Activated T-helper 17 cell treated with anti-CD3 and anti-CD28 coated beads, Interleukin-2, amount 50 U/mL, for 72 hours (primary cell): ENCODE measurements at places on chromosomes 16 and 17.

- H3K27me3 ChIP-seq = no peaks in the 10 kb centered on the region
- H3K27ac ChIP-seq = peak overlapping the region; percentile 99
- peak; percentile 57 for ATAC-seq
- H3K36me3 ChIP-seq = peaks cover 91% of the 10 kb centered on the region
- peaks cover 66% of the 10 kb centered on the region for H3K4me1 ChIP-seq
Observed at GRCh38 chr17:78383725-78384471, 5.4 kb downstream of the PGS1 start.

DNA sequence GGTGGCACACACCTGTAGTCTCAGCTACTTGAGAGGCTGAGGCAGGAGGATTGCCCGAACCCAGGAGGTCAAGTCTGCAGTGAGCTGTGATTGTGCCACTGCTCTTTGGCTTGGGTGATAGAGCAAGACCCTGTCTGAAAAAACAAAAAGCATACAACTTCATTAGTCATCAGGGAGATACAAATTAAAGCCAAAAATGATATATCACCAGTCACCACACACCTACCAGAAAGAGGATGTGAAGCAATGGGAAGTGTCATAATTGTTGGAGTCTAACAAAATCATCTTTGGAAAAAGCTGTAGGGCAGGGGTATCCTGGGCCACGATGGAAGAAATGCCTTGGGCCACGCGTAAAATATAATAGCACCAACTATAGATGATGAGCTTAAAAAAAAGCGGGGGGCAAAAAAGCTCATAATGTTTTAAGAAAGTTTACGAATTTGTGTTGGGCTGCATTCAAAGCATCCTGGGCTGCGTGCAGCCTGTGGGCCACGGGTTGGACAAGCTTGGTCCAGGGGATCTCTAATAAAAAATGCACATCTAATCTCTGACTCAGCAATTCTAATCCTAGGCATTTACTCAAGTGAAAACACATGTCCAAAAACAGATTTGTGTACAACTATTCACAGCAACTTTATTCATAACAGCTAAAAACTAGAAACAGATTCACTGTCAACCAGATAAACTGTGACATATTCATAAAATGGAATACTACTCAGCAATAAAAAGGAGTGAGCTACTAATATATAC is 65.9 kb downstream of the HIC1 start:
- H3K4me1 ChIP-seq = peaks cover 12% of the 10 kb centered on the region
- no peak for ATAC-seq
- no peak overlapping the region for H3K4me3 ChIP-seq
- H3K36me3 ChIP-seq = peaks cover 27% of the 10 kb centered on the region
- H3K27me3 ChIP-seq = no peaks in the 10 kb centered on the region

GRCh38 chr16:85625485-85626117 is 12.5 kb downstream of the GSE1 start:
- H3K27ac ChIP-seq = no peak overlapping the region
- ATAC-seq = no peak
- H3K36me3 ChIP-seq = no peaks in the 10 kb centered on the region
- H3K27me3 ChIP-seq = no peaks in the 10 kb centered on the region
- H3K4me3 ChIP-seq = no peak overlapping the region

- H3K4me1 ChIP-seq = peaks cover under 1% of the 10 kb centered on the region
- H3K27ac ChIP-seq = no peak overlapping the region
- H3K4me3 ChIP-seq = no peak overlapping the region
Observed at GRCh38 chr17:61208301-61209105, 191.1 kb upstream of the TBX2 start.

GRCh38 chr16:85365120-85365519 is 248.0 kb upstream of the GSE1 start:
- no peaks in the 10 kb centered on the region for H3K36me3 ChIP-seq
- H3K27me3 ChIP-seq = peaks cover 11% of the 10 kb centered on the region
- ATAC-seq = no peak
- H3K4me3 ChIP-seq = no peak overlapping the region

DNA sequence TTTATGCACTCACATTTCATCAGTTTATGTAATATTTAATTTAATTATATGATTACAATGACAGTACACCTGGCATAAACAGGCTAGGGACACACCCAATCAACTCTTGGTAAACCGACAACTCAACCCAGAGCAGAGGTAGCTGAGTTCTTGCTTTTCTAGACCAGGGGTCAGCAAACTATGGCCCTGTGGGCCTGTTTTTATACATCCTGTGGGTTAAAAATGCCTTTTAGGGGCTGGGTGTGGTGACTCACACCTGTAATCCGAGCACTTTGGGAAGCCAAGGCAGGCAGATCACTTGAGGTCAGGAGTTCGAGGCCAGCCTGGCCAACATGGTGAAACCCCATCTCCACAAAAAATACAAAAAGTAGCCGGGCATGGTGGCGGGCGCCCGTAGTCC is 99.2 kb upstream of the TMEM97 start:
- H3K4me1 ChIP-seq = peaks cover 5% of the 10 kb centered on the region
- H3K27ac ChIP-seq = no peak overlapping the region
- no peak for ATAC-seq
- H3K27me3 ChIP-seq = no peaks in the 10 kb centered on the region
- H3K36me3 ChIP-seq = no peaks in the 10 kb centered on the region

- no peaks in the 10 kb centered on the region for H3K27me3 ChIP-seq
- no peak overlapping the region for H3K4me3 ChIP-seq
Observed at GRCh38 chr17:46025510-46026165, 26.6 kb downstream of the STH start.

- H3K36me3 ChIP-seq = no peaks in the 10 kb centered on the region
- H3K4me1 ChIP-seq = no peaks in the 10 kb centered on the region
Observed at GRCh38 chr17:33680472-33680871, 387.4 kb upstream of the ASIC2 start.

- H3K4me1 ChIP-seq = peaks cover 30% of the 10 kb centered on the region
- H3K27me3 ChIP-seq = no peaks in the 10 kb centered on the region
- peaks cover 58% of the 10 kb centered on the region for H3K36me3 ChIP-seq
- ATAC-seq = peak; percentile 26
- H3K27ac ChIP-seq = peak overlapping the region; percentile 96
Observed at GRCh38 chr17:77089124-77089490, 51.7 kb upstream of the SEC14L1 start.

- no peak for ATAC-seq
- no peak overlapping the region for H3K4me3 ChIP-seq
- no peak overlapping the region for H3K27ac ChIP-seq
- no peaks in the 10 kb centered on the region for H3K4me1 ChIP-seq
Observed at GRCh38 chr16:58889516-58889915, 155.4 kb upstream of the GOT2 start.

- no peak overlapping the region for H3K27ac ChIP-seq
- H3K36me3 ChIP-seq = no peaks in the 10 kb centered on the region
- ATAC-seq = no peak
- H3K4me1 ChIP-seq = no peaks in the 10 kb centered on the region
- H3K4me3 ChIP-seq = no peak overlapping the region
Observed at GRCh38 chr16:66489818-66490217, 60.1 kb downstream of the TK2 start.

- no peak for ATAC-seq
- H3K27me3 ChIP-seq = peaks cover 20% of the 10 kb centered on the region
- H3K4me1 ChIP-seq = no peaks in the 10 kb centered on the region
- no peaks in the 10 kb centered on the region for H3K36me3 ChIP-seq
- H3K4me3 ChIP-seq = no peak overlapping the region
Observed at GRCh38 chr17:43856141-43856540, 9.2 kb downstream of the CD300LG start.

DNA sequence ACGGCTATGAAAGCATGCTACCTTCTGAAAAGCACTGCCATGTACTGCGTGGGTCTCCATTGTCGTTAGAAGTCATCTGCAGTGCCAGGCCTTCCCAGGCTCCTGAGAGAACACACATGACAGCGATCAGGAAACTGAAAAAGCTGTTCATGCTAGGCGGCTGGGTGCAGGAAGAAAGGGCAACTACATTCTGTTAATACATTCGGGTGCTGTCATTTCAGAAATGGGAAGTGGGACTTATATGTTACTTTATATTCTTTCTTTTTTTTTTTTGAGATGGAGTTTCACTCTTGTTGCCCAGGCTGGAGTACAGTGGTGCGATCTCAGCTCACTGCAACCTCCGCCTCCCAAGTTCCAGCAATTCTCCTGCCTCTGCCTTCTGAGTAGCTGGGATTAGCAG is 19.9 kb downstream of the CFAP20 start:
- H3K4me1 ChIP-seq = no peaks in the 10 kb centered on the region
- no peak overlapping the region for H3K27ac ChIP-seq
- no peak for ATAC-seq
- H3K4me3 ChIP-seq = no peak overlapping the region
- H3K36me3 ChIP-seq = peaks cover 25% of the 10 kb centered on the region

GRCh38 chr17:38420518-38420917 is 7.7 kb upstream of the ARHGAP23 start:
- H3K27me3 ChIP-seq = peaks cover 49% of the 10 kb centered on the region
- no peak overlapping the region for H3K4me3 ChIP-seq
- no peak for ATAC-seq
- H3K4me1 ChIP-seq = peaks cover 3% of the 10 kb centered on the region
- H3K36me3 ChIP-seq = no peaks in the 10 kb centered on the region

DNA sequence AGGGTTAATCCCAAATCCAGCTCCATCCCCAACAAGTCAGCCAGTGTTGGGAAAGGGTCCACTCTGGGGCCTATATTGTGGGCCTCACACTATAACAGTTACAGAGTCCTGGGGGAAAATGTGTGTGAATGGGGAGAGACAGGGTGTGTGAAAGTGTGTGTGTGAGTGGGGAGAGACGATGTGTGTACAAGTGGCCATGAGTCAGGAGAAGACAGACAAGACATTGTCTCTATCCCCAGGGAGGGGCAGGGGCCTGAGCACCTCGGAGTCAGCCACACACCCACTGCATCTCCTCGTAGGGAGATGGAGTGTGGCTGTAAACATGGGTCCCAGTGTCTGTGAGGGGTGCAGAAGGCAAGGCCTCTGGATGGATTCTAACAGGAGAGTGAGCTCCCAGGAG is 2.9 kb downstream of the CRHR1 start:
- H3K36me3 ChIP-seq = no peaks in the 10 kb centered on the region
- no peak overlapping the region for H3K4me3 ChIP-seq
- no peaks in the 10 kb centered on the region for H3K4me1 ChIP-seq
- ATAC-seq = no peak
- no peak overlapping the region for H3K27ac ChIP-seq
- peaks cover 52% of the 10 kb centered on the region for H3K27me3 ChIP-seq

- no peaks in the 10 kb centered on the region for H3K36me3 ChIP-seq
- H3K27ac ChIP-seq = no peak overlapping the region
- no peak overlapping the region for H3K4me3 ChIP-seq
- no peak for ATAC-seq
- peaks cover 14% of the 10 kb centered on the region for H3K27me3 ChIP-seq
- no peaks in the 10 kb centered on the region for H3K4me1 ChIP-seq
Observed at GRCh38 chr16:87234601-87235000, 82.6 kb downstream of the C16orf95 start.

DNA sequence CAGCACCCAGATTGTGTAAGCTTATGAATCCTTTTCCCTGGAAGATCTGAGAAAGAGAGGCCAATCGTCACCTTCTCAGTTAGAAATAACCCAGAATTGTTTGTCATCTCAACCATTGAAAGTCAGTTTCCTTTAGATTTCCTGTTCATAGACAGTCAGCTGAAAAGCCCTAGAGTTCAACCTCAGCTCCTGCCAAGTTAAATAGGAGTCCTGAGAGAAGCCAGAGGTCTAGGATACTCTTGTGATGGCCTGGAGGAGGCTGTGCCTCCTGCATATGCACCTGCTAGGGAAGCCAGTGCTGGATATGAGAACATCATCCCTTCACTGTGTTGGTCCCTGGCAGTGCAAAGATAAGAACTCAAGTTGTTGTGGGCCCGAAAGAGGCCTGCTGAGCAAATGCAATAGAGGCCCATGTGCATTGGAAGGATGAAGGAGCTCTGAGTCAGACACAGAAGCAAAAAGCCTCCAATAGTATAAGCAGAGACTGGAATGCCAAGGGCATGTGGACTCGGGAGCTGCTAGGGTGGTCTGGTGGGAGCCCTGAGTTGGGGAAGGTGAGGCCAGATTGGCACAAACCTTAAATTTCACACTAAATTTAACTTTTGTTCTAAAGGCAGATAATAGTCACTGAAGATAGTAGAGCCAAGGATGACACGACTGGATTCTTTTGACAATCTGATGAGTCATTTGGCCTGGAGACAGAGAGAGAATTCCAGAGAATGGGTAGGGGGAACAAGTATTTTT is 520.9 kb upstream of the CDH5 start:
- H3K36me3 ChIP-seq = no peaks in the 10 kb centered on the region
- no peak for ATAC-seq
- H3K4me1 ChIP-seq = no peaks in the 10 kb centered on the region
- H3K27ac ChIP-seq = no peak overlapping the region

DNA sequence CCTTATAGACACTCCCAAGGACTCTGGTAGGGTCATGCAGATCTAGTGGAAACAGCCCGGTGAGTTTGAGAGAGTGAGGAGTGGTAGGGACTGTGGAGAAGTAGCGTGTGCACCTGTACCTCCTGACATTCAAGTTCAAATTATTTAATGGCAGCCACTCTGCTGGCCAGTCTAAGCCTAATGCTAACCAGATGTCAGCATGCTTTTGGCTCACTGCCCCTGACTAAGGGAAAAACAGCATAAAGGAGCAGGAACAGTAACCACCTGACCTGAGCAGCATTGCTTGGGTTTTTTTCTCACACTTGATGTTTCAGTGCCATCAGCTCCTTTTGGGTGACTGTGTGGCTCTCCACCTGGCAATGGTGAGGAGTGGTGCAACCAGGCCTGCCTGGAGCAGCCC is 23.8 kb upstream of the SLC12A3 start:
- H3K27me3 ChIP-seq = no peaks in the 10 kb centered on the region
- no peak for ATAC-seq
- H3K4me1 ChIP-seq = no peaks in the 10 kb centered on the region

- no peaks in the 10 kb centered on the region for H3K36me3 ChIP-seq
- ATAC-seq = peak; percentile 58
- H3K4me3 ChIP-seq = peak overlapping the region; percentile 15
- peaks cover 44% of the 10 kb centered on the region for H3K27me3 ChIP-seq
- no peak overlapping the region for H3K27ac ChIP-seq
Observed at GRCh38 chr17:34382621-34383124, 19.6 kb upstream of the CCL1 start.

DNA sequence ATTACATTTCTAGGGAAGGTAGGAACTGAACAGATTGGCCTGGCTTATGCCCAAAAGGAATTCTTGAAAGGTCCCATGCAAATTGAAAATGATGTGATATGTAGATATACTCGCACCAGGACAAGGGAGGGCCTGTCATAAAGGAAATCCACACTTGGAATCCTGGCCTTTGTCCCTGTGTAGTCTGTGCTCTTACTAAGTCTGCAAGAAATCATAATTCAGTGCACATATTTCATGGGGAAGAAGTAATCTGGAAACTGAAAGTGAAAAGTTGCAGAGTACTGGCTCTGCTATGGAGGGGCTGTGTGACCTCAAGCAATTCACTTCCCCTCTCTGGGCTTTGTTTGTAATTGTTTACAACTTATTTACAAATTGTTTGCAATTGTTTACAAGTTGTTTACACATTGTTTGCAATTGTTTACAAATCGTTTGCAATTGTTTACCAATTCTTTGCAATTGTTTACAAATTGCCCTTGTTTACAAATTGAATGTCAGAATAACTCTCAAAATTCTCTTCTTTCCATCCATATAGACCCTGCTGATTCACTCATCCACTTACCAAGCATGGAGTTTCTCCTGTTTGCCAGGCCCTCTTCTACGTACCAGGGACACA is 12.9 kb downstream of the SCNN1G start:
- no peak overlapping the region for H3K4me3 ChIP-seq
- no peaks in the 10 kb centered on the region for H3K4me1 ChIP-seq
- H3K27ac ChIP-seq = no peak overlapping the region
- no peak for ATAC-seq
- H3K27me3 ChIP-seq = peaks cover 16% of the 10 kb centered on the region

- peaks cover 23% of the 10 kb centered on the region for H3K27me3 ChIP-seq
- H3K4me1 ChIP-seq = no peaks in the 10 kb centered on the region
- H3K36me3 ChIP-seq = no peaks in the 10 kb centered on the region
- H3K27ac ChIP-seq = no peak overlapping the region
- H3K4me3 ChIP-seq = no peak overlapping the region
Observed at GRCh38 chr17:8776881-8777280, 18.5 kb upstream of the SPDYE4 start.
